ENCODE measurements at places on chromosomes 11 and 22. TPM values are rescaled to one million over a fixed set of nuclear protein-coding genes. Genes with fewer than 3 reads are reported as not detected.
A peak's percentile ranks its signal among the peaks of the same experiment; 100 is the strongest.

SNX32 gene
- 1.2 TPM for total RNA-seq

CECR2 gene
- total RNA-seq, result 15.7 TPM

KRTAP5-5 gene
- not detected for total RNA-seq

TSKU gene
- 69.6 TPM for total RNA-seq

DEUP1 gene
- 0.91 TPM for total RNA-seq

ARHGAP8 gene
- total RNA-seq, result 1.3 TPM

APOL5 gene
- not detected for total RNA-seq

CD3D gene
- total RNA-seq, result 0.61 TPM

DNA sequence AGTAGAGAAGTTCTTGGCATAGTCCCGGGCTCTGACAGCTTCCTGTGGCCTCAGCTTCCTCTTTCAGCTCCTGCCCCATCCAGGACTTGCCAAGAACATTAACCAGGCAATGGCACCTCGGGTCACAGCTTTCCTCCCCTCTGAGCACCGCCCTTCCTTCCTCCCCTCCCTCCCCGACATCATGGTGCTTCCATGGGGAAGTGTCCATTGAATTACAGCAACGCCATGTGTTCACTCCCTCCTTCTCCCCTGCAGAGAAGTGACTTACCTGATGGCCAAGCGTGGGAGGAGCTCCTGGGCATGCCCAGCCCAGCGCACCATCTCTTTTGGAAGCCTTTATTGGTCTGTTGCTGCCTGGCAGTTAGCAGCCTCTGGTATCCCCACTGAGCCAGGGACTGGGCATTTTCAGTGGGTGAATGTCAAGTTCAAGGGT is 25.8 kb upstream of the DAGLA start:
- peaks cover 9% of the 10 kb centered on the region for H3K27me3 ChIP-seq
- H3K4me1 ChIP-seq, result no peaks in the 10 kb centered on the region
- no peaks in the 10 kb centered on the region for H3K36me3 ChIP-seq

DNA sequence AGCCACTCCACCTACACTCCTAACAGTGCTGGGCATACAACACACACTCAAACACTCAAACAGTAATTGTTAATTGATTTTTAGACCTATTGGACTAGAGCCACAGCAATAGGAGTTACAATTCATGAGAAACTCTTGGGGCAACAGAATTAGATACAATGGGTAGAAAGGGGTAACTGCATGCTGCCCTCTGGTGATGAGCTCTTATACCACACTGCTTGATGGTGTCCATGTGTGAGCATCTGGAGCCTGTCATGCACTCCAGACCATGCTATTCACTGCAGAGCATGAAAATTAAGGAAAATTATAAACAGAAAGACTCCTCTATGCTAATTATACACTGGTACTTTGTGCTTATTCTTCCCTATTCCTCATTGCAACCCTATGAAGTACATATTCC is 975.5 kb upstream of the CCDC90B start:
- no peak overlapping the region for H3K4me3 ChIP-seq
- no peak overlapping the region for H3K27ac ChIP-seq
- H3K36me3 ChIP-seq, result no peaks in the 10 kb centered on the region
- DNase-seq, result no peak

DNA sequence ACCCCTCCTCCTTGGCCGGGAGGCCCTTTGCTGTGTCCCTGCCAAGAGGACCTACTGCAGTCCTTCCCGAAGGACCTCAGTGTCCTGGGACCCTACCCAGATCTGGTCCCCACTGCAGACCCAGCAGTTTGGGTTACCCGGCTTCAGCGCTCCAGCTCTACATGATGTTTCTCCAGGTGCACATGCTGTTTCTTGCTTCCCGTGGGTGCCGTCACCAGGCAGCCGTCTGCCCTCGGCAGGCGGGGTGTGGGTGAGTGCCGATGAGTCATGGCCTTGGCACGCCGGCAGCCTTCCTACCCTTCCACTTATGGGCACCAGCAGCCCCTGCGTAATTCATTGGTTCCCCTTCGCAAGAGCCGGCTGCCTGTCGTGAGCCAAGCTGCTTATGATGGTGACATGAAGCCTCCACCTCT is 101.8 kb downstream of the BCR start:
- H3K4me1 ChIP-seq, result peaks cover 28% of the 10 kb centered on the region
- DNase-seq, result peak; percentile 83
- no peaks in the 10 kb centered on the region for H3K36me3 ChIP-seq
- no peak overlapping the region for H3K4me3 ChIP-seq

DNA sequence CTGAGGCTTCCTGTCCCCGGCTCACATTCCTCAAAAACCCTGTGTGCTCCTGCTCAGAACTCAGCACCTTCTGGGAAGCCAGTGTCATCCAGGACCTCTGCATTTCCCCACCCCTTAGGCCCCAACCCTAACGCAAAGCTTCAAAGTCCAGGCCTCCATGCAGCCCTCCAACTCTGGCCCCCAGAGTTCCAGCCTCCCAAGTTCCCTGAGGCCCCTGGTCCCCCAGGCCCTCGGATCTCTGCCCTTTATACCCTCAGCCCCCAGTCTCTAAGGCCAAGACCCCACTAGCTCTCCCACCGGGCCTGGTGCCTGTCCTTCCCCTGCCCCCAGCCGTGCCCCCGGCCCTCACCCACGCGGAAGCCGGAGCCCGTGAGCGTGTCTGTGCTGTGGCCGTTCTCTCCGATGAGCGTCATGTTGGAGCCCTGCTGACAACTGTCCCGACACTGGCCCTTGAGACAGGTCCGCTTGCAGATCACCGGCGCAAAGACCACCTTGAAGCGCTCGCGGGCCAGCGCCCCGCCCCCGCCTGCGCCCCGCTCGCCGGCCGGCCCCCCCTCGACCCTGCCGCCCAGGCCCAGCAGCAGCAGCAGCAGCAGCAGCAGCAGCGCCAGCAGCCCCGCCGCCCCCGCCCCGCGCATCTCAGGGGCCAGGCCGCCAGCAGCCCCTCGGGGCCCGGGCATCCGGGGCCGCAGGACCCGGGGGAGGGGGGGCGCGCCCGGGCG is 718 bp downstream of the LTBP3 start:
- no peaks in the 10 kb centered on the region for H3K27me3 ChIP-seq
- H3K4me1 ChIP-seq, result peaks cover 67% of the 10 kb centered on the region
- no peak for DNase-seq
- H3K27ac ChIP-seq, result peak overlapping the region; percentile 55

DNA sequence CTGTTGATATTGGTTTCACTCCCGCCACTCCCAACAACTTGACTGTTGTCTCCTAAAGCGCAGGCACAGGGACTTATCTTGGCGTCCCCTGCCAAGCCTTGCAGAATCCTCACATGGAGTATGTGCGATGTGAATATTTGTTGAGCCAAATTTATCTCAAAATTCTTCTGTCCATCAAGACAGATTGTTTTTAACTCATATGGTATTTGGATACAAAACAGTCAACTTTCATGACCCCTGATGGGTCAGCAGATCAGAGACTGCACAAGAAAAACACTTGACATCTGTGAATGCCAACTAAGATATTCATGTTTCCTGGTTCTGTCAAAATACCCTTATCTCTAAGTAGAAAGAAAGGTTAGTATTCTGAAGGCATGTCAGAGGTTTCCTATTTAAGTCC is 221.7 kb upstream of the BLID start:
- H3K27ac ChIP-seq, result no peak overlapping the region
- H3K4me3 ChIP-seq, result no peak overlapping the region
- no peaks in the 10 kb centered on the region for H3K36me3 ChIP-seq
- H3K4me1 ChIP-seq, result no peaks in the 10 kb centered on the region
- H3K27me3 ChIP-seq, result peaks cover 16% of the 10 kb centered on the region

GRCh38 chr22:25698978-25699377 is 43.0 kb upstream of the MYO18B start:
- no peaks in the 10 kb centered on the region for H3K36me3 ChIP-seq
- no peak overlapping the region for H3K4me3 ChIP-seq
- no peak for DNase-seq
- H3K27ac ChIP-seq, result no peak overlapping the region
- H3K27me3 ChIP-seq, result no peaks in the 10 kb centered on the region

DNA sequence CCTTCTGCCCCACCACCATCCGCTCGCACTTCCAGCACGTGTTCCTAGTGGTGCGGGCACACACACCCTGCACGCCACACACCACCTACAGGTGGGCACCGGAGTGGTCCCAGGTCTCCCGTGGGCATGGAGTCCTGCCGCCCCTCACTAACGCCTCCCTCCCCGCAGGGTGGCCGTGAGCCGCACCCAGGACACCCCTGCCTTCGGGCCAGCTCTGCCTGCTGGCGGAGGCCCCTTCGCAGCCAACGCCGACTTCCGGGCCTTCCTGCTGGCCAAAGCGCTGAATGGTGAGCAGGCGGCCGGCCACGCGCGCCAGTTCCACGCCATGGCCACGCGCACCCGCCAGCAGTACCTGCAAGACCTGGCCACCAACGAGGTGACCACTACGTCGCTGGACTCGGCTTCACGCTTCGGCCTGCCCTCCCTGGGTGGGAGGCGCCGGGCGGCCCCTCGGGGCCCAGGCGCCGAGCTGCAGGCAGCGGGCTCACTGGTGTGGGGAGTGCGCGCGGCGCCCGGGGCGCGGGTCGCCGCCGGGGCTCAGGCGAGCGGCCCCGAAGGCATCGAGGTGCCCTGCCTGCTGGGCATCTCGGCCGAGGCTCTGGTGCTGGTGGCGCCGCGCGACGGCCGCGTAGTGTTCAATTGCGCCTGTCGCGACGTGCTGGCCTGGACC is 8.5 kb downstream of the SIPA1 start:
- H3K4me1 ChIP-seq, result peaks cover 12% of the 10 kb centered on the region
- no peak overlapping the region for H3K27ac ChIP-seq
- H3K4me3 ChIP-seq, result peak overlapping the region; percentile 24

DNA sequence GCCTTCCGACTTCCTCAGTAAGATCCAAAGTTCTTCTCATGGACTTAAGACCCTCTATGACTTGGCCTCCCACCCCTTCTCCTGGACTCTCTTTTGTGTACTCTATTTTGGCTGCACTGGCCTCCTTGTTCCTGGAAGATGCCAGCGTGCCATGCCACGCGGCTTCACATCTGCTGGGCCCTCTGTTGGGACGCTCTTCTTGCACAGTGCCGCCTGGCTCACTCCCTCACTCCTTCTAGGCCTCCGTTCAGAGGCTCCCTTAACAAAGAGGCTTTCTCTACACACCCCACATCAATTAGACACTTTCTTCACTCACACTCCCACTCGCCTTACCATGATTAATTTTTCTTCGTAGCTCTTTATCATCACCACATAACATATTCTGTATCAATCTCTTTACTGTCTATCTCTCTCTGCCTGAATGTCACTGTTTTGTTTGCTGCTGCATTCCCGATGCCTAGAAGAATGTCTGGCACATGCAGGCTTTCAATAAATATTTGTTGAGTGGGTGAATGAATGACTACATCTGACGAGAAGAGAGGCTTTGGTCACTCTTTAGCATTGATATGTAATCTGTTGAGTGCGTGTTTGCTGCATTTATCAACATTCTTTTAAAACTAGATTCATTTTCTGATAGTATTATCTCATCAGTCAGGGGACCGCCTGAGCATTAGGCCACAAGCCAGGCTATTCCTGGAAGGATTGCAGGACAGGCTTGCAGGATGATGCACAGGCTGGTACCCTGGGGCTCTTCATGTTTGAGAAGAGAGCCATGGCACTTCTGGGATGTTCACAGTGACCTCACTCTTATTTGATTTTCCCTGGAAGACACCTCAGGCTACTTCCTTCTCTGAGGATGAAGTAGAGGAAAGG is 60.6 kb upstream of the AMPD3 start:
- no peaks in the 10 kb centered on the region for H3K36me3 ChIP-seq
- no peaks in the 10 kb centered on the region for H3K27me3 ChIP-seq
- peaks cover 24% of the 10 kb centered on the region for H3K4me1 ChIP-seq
- DNase-seq, result peak; percentile 77
- H3K27ac ChIP-seq, result peak overlapping the region; percentile 20
- no peak overlapping the region for H3K4me3 ChIP-seq

DNA sequence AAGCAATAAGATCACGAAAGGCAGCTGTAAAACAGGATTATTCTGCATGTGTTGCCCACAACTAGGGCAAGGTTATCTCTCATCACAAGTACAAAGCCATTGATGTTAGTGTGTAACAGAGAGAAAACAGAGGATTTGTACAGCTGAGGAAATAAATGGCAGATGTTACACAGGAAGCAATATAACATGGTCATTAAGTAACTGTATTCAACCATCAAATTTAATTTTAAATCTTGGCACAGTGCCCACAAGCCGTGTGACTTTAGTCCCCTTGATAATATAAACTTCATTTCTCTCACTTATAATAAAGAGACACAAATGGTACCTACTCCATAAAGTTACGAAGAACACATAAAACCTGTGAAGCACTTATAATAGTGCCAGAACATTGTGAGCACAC is 17.3 kb downstream of the OR51E2 start:
- peaks cover 9% of the 10 kb centered on the region for H3K4me1 ChIP-seq
- H3K27me3 ChIP-seq, result no peaks in the 10 kb centered on the region
